ENCODE measurements at places on chromosomes 12 and 14.

- no peak for DNase-seq
Measured at GRCh38 chr14:102043251-102044025, 43.4 kb downstream of the HSP90AA1 start.

DNA sequence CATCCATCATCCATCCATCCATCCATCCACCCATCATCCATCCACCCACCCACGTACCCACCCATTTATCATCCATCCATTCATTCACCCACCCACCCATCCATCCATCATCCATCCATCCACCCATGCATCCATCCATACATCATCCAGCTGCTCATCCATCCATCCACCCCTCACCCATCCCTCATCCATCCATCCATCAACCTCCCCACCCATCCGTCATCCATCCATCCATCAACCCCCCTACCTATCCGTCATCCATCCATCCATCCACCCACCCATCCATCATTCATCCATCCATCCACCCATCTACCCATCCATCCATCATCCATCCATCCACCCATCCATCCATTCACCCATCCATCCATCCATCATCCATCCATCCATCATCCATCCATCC is 306.2 kb upstream of the SFSWAP start:
- DNase-seq: no peak

DNA sequence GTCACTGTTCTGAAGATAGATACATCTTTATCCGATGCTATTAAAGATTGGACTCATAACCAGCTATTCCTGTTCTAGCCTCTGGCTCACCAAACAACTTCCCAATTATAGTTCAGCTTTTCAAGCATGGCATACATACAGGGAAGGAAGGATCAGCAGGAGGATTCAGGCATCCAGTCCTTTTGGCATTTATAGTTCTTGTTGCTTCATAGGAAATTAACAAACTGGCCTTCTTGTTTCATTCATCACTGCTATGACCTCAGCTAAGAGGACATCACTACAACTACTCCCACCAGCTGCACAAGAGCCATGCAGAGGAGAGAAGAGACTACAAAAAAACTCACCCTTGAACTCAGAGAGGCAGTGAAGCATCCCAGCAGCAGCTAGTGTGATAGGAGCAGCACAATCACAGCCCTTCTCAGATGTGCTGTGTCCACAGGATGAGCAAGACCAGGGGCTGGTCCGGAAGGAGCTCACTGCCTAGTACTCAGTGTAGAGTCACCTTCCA is 100.5 kb downstream of the SPTSSA start:
- DNase-seq: no peak

- peak; percentile 19 for DNase-seq
Measured at GRCh38 chr12:1117970-1118563, 127.0 kb downstream of the ERC1 start.

DNA sequence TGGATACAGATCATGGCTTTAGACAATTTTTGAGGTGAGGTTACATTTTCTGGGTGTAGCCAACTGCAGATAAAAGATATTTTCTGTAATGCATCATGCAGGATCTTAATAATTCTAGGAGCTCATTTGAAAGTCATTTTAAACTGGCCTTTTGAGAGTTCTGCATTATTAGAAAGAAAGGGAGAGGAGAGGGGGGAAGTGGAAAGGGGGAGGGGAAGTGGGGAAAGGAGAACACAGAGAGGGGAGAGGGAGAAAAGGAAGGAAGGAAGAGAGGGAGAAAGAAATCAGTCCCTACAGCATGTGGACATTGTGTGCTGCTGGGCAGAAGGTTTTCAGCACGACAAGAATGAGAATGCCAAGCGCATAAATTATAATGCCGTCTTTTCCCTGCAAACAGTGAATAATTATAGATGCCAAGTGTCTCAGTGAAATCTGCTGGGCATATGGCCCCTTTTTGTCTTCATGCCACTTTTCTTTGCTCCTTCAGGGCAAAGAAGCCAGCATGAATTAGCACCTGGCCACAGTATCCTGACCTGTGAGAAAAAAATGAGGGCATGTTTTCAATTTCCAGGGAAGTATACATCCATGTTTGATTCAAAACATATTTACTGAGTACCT is 22.7 kb upstream of the PPP2R5C start:
- no peak for DNase-seq

DNA sequence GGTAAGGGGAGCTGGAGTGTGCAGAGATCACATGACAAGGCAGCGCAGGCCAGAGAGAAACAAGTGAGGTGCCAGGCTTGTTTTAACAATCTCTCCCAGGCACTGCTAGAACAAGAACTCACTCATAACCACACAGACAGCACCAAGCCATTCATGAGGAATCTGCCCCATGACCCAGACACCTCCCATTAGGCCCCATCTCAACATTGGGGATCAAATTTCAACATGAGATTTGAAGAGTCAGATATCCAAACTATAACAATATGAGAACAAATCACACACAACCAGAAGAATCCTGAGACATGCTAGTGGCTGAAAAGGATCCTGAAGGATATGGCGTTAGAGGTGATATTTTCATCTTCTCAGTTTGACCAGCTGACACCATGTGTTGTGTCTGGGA is 21.9 kb downstream of the OR6J1 start:
- no peak for DNase-seq

DNA sequence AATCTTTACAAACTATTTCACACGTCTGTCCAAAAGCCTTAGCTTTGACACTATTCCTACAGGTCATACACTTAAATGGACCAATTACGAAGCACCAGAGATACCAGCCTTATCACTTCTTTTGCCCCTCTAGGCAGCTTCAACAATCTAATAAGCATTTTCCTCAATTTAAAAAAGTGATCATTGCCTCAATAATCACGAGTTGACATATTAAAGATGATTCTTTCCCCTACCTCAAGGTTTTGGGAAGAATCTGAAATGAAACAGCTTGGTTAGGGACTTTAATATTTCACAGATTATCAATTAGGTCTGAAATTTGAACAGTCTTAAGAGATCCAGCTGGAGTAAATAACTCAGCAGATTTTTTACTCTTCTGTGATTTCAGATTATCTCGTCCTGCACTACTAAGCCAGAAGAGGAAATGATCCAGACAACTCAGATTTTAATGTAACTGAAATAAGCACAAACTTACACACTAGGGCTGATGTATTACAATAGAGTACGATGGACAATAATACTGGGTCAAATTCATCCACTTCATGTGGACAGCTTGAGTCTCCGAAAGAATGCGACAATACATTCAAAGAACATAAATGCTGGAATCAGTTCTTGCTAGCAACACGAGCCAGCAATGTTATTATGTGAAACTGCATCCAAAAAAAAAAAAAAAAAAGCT is 15.9 kb downstream of the UBE2N start:
- no peak for DNase-seq

- DNase-seq: no peak
Measured at GRCh38 chr14:61470961-61471293, 149.5 kb downstream of the PRKCH start.

DNA sequence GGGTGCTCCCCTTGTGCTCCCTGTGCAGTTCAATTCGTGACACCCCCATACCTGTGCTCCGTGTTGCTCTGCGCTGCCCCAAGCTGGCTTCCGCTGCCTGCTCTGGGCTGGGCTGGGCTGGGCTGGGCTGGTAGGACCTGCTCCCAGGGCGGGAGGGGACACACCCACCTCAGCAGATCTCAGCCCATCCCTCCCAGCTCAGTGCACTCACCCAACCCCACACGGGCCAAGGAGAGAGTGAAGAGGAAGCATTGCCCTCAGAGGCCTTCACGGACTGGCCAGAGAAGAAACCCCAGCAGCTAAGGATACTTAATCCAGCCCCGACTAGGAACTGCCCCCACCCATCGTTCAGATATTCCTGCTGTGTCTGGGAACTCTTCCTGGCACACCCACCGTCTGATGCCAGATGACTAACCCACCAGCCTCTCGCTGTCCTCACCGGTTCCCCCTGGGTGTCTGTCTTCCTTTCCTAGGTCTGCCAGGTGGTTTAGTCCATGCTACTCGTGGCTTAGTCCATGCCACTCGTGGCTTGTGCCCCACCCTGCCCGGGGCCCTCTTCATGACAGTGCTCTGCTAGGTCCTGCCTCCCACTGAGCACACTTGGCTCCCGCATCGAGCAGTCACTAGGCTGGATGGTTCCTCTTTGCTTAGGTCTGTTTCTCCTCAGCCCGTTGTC is at the start of gene LPAR5:
LPAR5 (minus strand) TSS at position 104 of the 676 bp plus-strand sequence. CDS start 14,711 bp downstream, outside the sequence.
- DNase-seq: no peak

GRCh38 chr12:88518863-88519403 is 61.3 kb downstream of the KITLG start:
- no peak for DNase-seq

DNA sequence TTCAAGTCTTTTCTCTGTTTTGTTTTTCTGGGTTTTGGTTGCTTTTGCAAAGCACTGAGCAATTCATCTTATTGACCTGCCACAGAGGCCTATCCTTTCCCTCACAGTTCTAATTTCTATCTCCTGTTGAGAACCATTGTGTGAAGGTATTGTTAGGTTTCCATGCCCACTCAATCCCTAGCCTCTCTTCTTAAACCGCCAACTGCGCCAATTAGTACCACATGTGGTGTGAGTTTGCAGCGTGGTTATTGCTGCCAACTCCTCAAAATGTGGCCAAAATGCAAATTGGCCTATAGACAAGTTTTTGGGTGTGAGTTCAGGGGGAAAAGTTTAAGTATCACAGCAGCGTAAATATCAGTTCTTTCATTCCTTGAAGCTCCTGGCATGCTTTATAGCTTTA is 232.6 kb downstream of the FLRT2 start:
- no peak for DNase-seq

GRCh38 chr12:20718294-20718693 is 23.2 kb downstream of the SLCO1C1 start:
- no peak for DNase-seq

DNA sequence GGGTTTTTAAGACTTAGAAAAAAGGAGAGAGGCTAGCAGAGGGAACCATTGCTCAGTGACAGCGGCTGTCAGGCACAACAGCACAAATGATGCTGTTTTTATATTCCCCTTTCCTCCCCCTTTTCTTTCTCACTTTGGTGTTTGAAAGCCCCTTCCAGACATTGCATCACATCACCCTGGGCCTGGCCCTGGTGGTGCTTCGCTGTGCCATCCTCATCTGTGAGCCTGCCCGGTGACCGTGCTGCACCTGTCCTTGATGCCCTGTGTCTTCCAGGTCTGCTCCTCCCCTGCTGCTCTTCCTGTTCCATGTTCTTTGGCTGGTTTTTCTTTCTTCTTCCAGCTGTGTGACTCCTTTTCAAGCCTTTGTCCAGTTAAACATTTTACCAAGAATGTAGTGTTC is 24.8 kb downstream of the KLC1 start:
- DNase-seq: no peak

DNA sequence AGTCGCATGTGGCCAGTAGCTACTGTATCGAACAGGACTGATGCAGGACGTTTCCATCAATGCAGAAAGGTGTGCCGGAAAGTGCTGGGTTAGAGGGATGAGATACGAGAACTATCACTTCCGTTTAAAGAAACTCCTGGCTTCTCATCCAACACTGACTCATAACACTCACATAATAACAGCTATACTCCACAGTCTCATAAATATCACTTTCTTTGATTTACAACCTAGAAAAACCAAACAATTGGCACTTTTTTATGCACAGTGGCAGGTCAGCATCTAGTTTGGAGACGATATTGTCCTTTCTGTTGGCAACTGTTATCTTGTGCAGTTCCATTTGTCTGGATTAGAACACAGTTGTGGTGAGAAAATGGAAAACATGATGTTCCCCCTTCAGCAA is 43.4 kb downstream of the SLC25A21 start:
- DNase-seq: no peak

GRCh38 chr14:76311079-76311758 is 64.7 kb upstream of the ESRRB start:
- no peak for DNase-seq

- no peak for DNase-seq
Measured at GRCh38 chr12:108232565-108232964, 103.5 kb downstream of the WSCD2 start.

DNA sequence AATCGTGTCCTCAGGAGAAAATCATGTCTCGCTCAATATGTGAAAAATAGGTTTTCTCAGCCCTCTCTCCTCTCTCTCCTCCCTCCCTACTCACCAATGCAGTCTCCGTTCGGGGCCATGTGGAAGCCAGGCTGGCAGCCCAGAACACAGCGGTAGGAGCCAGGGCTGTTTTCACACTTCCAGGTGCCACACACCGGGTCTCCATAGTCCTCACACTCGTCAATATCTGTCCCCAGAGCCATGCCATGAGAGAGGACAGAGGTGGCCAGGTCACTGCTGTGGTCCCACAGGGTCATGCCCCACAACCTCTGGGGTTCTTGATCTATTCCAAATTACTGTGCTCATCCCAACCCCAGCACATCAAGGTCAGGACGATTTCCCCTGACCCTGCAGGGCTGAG is 13.5 kb downstream of the ISCA2 start:
- no peak for DNase-seq

GRCh38 chr12:128825835-128826234 is 2.1 kb upstream of the SLC15A4 start:
- DNase-seq: no peak

- no peak for DNase-seq
Measured at GRCh38 chr14:76022991-76023390, 37.4 kb downstream of the IFT43 start.

DNA sequence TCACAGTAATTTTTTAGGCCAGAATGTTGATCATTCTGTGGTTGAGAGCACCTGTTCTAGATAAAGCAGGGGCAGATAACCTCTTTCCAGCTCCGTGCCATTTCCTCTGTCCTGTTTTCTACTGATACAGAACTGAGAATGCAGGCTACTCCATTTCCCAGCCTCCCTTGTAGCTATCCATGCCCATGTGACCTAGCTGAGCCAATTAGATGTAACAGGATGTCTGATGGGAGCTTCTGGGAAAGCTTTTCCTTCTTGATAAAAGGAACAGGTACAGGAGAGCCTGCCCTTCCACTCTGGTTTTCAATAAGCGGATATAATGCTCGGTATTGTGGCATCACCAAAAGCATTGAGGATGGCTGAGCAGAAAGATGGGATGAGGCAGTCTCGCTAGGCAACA is 54.2 kb downstream of the LRRC74A start:
- DNase-seq: no peak

GRCh38 chr14:95496690-95497259 is 19.7 kb downstream of the SYNE3 start:
- DNase-seq: no peak

DNA sequence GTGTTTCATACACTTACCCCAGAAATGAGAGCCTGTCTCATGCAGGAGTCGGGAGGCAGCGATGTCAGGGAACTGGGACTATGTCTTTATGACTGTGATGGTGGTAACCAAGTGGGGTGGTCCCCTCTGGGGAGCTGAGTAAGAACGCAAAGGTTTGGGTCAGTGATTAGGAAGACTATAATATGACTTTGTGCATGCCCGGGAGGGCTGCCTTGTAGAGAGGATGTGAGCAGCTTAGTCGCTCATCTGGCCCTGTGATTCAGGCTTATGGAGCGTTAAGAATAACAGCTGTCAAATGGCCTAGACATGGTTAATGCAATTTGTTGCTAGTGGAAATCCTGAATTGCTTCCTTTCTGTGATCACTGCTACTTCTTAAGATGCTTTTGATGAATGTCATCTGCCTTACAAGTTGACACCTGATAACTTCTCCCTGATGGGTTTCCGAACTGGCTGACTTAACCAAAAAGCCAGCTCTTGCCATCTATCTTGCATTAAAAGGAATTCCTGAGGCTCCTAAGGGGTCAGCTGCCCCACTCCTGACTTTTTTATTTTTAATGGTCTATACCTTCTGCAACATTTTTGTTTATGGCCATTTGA is 35.4 kb upstream of the AACS start:
- no peak for DNase-seq

- DNase-seq: no peak
Measured at GRCh38 chr14:103576371-103577024, 13.7 kb downstream of the COA8 start.

GRCh38 chr12:52442600-52443061 is 8.5 kb upstream of the KRT75 start:
- DNase-seq: no peak
